NCI-H1105 treated with DMSO at 0.1 percent for 48 hours (cell line): ENCODE measurements at places on chromosomes 7 and 10.

- DNase-seq = no peak
These were observed 87.2 kb downstream of the KCNMA1 start for GRCh38 chr10:77550378-77550777.

DNA sequence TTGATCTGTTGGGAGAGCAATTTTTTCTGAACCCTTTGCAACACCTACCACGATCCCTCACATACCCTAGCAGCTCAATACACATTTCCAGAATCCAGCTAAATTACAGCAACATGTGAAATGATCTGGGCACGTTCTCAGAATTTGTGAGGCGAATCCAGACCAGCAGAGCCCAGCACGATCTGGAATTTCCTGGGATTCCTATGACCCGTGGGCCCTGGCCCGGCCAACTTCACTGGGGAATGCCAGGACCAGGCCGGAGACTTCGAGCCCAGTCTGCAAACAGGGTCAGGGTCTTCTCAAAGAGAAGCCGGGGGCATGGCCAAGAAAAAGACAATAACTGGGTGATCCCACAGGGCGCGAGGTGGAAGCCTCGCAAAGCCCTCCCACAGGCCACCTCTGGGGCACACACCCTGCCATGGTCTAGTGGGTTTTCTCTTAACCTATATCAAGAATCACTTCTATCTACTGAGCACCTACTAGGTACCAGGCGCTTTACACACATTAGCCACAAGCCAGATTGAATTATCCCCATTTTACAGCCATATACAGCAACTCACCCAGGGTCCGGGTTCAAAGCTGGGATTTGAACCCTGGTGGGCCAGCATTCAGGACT is 33.8 kb downstream of the FAM53B start:
- DNase-seq = no peak

DNA sequence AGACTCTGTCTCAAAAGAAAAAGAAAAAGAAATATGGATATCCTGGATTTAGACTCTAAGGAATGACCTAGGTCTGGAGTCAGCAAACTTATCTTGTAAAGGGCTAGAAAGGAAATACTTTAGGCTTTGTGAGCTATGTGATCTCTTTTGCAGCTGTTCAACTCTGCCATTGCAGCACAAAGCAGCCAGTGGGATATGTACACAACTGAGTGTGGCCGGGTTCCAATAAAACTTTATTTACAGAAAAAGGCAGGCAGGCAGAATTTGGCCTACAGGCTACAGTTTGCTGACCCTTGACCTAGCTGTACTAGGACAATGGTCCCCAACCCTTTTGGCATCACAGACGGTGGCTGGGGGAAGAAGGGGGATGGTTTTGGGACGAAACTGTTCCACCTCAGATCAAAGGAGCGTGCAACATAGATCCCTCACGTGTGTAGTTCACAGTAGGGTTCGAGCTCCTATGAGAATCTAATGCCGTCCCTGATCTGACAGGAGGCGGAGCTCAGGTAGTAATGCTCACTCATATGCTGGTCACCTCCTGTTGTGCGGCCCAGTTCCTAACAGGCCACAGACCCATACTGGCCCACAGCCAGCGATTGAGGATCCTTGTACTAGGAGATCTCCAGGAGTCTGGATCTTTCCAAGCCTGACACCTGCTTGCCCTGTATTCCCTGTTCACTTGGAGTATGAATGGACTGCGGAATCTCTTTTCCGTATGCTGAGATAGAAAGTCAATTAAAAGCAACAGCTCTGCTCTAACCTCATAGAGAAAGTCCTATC is 63.0 kb downstream of the CUL1 start:
- DNase-seq = no peak

- DNase-seq = no peak
These were observed 20.5 kb upstream of the FAM13C start for GRCh38 chr10:59382831-59383295.

GRCh38 chr7:27302590-27302989 is 60.0 kb downstream of the EVX1 start:
- DNase-seq = no peak

- DNase-seq = peak; percentile 49
These were observed 1.8 kb upstream of the ZNF503 start for GRCh38 chr10:75403144-75403938.

- no peak for DNase-seq
These were observed 124.1 kb downstream of the LMBR1 start for GRCh38 chr7:156768698-156769472.

- DNase-seq = no peak
These were observed 55.1 kb upstream of the ZEB1 start for GRCh38 chr10:31263903-31264302.

- no peak for DNase-seq
These were observed 268.0 kb upstream of the SEMA3D start for GRCh38 chr7:85454904-85455303.

GRCh38 chr7:95871075-95871848 is 98.9 kb downstream of the DYNC1I1 start:
- peak; percentile 78 for DNase-seq

DNA sequence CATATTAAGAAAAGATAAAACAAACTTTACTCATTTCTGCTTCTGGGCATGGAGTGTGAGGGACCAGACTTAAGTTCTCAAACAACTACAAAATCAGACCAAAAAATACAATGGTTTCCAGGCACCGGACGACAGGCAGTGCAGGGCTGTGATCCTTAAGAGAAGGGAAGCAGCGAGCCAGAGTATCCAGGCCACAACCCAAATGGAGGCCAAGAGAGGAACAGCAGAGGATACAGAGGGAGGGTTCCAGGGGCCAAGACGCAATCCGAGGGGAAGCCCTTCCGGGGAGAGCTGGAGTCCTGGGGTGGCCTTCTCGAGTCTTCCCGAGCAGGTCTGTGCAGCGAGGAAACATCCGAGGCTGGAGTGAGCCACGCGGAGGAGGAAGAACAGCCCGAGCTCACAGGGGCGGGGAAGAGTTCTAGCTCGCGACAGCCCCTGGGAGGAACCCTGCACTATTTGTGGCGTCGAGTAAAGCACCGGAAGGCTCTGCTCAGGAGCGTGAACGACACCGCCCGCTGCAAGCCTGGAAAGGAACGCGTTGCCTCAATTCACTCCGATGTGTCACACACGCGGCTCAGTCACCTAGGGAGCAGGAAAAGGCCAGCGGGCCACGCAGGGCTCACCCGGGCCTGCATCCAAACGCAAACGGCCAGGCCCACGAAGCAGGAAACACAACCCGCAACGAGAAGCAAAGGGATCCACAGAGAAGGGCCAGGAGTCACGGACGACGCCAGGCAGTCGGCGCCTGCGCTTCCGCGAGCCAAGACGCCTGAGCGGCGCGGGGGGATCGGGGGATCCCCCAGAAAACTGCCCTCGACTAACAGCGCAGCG is 933 bp upstream of the RNF32 start:
- DNase-seq = no peak

DNA sequence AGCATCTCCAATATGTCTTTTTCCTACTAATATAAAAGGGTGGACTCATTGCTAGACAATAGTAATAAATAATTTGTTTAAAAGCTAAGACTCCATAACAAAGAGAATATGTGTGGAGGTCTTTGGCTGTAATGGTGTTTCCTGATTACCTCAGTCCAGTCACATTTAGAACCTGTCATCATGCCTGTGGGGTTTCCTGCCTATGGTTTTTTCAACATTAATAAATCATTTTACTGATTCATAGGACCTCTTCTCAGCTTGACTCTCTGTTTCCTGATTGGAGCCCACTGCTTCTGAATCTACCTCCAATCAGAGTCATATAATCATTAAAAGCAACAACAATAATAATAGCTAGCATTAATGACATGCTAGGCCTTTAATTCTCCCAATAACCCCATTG is 52.4 kb upstream of the GNAI1 start:
- DNase-seq = no peak

DNA sequence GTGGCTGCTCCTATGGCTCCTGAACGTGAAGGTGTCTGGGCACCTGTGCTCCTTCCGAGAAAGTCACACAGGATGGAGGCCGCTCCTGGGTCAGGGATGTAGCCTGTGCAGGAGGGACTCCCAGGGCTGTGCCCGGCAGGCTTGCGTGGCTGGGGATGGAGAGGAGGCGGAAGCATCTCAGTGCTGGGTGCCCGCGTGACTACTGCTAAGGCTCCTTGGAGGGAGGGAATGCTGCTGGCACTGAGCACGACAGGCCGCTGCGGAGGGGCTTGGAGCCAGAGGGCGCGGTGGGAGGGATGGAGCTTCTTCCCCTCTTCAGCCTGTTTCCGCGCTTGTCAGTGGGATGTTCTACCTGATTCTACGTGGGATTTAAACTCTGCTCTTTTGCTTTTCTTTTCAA is 35.0 kb downstream of the ADCY1 start:
- DNase-seq = no peak

DNA sequence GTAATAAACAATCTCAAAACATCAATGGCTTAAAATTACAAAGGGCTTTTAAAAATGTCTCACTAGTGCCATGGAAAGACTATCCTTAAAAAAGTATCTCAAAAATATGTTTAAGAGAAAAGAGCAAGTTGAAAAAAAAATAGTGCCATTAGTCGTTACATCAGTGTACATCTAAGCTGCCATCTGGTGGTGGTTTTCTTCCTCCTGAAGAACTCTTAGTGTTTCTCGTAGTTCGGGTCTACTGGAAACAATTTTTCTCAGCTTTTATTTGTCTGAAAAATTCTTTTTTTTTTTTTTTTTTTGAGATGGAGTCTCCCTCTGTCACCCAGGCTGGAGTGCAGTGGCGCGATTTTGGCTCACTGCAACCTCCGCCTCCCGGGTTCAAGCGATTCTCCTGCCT is 5.9 kb upstream of the GARIN1A start:
- no peak for DNase-seq

- no peak for DNase-seq
These were observed 6.9 kb downstream of the GHRHR start for GRCh38 chr7:30970594-30971094.

DNA sequence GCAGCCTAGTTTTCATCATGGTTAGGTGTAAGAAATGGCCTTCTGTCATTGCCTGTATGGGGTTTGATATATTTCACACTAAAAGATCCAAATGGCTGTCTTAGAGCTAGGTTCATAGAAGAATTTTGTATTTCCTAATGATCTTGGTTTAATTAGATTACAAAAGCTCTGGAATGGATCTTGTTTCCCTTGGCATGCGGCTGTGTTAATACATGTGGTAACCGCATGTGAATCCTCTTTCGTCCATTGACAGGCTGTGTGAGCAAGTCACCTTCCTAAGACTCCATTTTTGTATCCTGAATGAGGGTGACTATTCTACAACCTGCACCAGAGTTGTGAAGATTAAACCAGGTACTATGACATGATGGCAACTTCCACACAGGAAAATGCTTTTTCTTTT is 12.4 kb upstream of the FZD1 start:
- DNase-seq = no peak

DNA sequence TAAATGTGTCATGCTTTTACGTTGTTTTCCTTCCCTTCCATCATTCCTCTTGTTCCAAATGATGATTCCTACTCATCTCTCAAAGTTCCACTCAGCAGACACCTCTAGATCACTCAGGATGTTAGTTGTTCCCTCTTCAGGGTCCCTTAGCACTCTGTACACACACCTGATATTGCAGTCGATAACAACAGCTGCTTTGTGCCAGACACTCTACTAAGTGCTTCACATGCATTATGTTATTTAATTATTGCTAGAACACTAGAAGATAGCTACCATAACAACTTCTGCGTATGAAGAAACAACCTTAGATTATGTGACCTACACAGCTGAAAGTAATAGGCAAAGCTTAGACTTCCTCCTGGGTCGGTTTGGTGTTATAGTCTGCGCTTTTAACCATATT is 29.6 kb downstream of the PCBD1 start:
- DNase-seq = peak; percentile 40

- no peak for DNase-seq
These were observed 42.7 kb downstream of the PRR15 start for GRCh38 chr7:29606287-29606721.

DNA sequence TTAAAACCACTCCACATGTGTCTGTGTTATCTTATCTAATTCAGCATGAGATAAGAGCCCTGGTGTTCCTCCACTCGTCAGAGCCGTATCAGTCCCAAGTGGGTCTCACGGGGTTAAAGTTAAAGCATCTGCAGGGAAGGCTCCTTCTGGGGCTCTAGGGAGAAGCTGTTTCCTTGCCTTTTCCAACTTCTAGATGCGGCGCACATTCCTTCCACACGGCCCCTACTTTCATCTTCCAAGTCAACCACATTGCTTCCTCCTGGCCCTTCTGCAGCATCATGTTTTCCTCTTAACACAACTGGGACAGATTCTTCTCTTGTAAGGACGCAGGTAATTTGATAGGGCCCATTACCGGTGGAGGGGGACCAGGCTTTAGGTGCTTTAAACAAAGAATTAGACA is 620.1 kb upstream of the DPP6 start:
- DNase-seq = no peak

DNA sequence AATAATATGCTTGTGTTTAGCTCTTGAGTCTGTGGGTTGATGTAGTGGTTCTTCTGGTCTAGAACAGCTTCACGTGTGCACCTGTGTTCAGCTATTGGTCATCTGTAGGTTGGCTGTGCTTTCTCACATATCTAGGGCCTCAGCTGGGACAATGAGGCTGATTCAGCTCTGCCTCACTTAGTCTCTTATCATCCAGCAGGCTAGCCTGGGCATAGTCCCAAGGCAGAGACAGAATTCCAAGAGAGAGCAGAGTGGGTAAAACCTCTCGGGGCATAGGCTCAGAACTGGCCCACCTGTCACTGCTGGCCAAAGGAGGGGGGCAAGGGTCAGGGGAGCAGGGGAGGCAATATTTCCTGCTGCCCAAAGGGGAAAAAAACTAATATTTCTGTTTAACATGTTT is 32.0 kb upstream of the MXI1 start:
- DNase-seq = no peak

GRCh38 chr10:89312973-89313372 is 11.1 kb downstream of the IFIT2 start:
- DNase-seq = no peak

DNA sequence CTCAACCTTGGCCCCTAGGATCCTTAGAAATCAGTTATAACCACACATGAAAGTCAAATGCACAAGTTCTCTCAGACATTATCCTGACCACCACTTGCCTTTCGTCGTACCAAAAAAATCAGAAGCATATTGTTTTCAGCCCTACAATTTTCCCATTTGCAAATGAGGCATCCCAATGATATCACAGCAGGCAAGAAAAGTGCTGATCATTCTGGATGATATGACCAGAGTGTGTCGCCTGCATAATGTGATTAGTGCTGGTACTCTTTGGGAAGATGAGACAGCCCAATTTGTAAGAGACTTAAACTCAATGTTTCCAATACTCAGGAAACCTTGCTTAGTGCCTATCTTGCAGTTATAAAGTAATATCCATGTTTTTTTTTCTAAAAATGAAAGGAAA is 168.0 kb downstream of the SORCS1 start:
- DNase-seq = no peak

- DNase-seq = no peak
These were observed 315.6 kb downstream of the GRM8 start for GRCh38 chr7:126937171-126937570.

GRCh38 chr7:32958046-32959025 is 1.1 kb downstream of the FKBP9 start:
- peak; percentile 22 for DNase-seq
